ENCODE measurements at places on chromosomes 7 and 10.

DNA sequence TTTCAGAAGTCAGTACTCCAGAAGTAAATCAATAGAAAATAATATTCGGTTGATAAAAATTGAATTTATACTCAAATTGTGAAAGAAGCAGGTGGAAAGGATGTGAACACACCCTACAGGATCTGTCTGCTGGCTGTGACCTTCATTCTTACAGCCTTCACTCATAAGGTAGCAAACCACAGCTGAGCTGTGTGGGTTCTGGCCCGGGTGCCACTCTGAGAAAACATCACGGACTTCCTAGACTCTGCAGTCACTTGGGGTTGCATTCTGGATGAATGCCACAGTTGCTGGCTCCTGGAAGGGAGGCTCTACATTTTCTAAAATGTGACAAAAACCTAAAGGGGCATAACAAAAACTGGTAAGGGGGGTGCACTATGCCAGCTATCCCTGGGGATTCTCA, 36.0 kb upstream of the ABLIM1 start:
- DNase-seq = no peak

- peak; percentile 8 for DNase-seq
Observed at GRCh38 chr7:129872054-129872453, 80.7 kb downstream of the UBE2H start.

- no peak for DNase-seq
Observed at GRCh38 chr10:76315240-76315639, 883.8 kb downstream of the LRMDA start.

GRCh38 chr10:66844176-66844942, 81.5 kb upstream of the LRRTM3 start:
- no peak for DNase-seq

DNA sequence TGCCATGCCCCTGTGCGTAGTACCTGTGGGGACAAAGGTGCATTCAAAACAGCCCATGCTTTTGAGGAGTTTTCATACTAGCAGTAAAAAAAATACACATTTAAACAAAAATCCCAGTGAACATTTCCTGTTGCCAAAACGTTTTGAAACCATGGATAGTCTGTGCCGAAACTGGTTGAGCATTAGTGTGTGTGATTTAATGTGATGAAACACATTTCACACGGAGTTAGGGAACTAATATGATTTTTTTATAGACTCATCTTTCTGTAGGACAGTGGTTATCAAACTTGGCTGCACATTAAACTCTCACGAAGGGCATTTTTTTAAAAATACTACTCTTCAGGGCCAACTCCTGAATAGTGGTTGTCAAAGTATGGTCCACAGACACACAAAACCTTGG, 111.8 kb upstream of the CREB5 start:
- DNase-seq = no peak

DNA sequence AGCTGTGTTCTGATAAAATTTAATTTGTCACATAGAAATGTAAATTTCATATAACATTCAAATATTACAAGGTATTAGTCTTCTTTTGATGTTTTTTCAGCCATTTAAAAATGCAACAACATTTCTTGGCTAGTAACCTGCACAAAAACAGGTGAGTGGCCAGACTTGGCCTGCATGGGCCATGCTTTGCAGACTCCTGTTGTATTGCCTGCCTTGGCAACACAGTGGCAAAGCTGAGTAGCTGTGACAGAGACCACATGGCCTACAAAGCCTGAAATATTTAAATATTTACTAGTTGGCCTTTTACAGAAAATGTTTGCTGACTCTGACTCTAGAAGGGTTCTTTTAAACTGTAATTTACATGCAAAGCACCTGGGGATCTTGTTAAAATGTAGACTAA, 13.5 kb upstream of the TBX20 start:
- no peak for DNase-seq

GRCh38 chr7:80499350-80499953, 12.4 kb downstream of the GNAT3 start:
- DNase-seq = no peak

DNA sequence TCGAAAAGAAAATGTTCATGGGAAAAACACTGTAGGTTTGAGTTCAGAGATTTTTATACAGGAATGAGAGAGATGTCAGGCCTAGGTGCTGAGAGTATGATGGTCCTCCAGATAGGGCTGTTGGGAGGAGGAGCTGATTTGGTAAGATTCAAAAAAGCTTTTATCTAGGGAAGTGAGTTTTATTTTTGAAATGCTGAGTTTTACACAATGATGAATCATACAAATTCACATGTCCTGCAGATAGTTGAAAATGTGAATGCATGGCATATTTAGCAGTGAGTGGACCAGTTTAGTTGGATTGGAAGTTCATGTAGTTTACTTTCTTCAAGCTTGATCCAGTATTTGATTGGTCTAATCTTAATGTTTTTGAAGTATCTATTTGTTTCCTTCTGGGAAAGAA, 154.8 kb downstream of the LRRC4 start:
- no peak for DNase-seq

DNA sequence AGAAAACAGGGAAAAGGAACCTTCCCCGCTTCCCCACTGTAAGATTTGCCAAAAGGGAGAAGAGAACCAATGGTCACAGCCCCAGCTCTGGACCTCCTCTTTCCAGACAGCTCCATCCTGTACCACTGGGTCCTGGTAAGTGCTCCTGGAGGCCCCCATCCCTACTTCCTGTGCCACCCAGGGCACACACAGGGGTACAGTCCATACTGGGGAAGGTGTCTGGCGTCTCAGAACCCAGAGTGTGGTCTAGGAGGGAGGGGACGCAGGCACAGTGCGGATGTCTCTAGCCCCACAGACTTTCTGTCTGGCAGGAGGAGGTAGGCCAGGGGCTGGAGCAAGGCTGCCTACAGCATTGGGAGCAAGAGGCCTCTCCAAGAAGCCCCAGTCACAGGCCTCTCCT, 213.3 kb upstream of the IGFBP3 start:
- no peak for DNase-seq

GRCh38 chr7:90771281-90771680, 175.2 kb downstream of the CDK14 start:
- no peak for DNase-seq

DNA sequence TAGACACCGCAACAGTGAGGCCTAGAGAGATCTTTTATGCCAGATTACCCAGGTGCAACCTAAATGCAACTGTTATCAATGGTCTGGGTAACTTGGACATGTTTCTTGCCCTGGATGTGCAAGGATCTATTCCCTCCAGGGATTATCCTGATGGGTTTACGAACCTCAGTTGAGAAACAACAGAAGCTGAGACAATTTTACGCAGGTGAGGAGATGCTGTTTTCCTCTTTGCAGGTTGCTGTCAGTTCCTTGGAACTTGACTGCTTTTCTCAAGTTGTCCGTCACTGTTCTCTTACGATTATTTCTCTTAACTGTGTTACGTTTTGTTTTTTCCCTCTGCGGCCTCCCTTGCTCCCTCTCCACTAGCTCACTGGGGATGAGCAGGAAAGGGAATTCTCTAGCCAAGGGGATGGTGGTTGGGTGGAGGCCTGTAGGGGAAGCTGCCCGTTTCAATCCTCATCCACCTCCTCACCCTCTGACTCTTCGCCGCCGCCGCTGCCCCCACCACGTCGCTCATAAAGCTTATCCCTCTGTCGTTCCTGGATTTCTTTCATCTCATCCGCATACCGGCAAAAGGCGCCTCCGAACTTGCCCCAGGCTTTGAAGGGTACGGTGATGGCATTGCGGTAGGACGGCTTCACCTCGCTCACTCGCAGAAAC, 1.2 kb downstream of the PURB start:
- no peak for DNase-seq

GRCh38 chr7:11914645-11915044, 82.6 kb upstream of the THSD7A start:
- DNase-seq = no peak

DNA sequence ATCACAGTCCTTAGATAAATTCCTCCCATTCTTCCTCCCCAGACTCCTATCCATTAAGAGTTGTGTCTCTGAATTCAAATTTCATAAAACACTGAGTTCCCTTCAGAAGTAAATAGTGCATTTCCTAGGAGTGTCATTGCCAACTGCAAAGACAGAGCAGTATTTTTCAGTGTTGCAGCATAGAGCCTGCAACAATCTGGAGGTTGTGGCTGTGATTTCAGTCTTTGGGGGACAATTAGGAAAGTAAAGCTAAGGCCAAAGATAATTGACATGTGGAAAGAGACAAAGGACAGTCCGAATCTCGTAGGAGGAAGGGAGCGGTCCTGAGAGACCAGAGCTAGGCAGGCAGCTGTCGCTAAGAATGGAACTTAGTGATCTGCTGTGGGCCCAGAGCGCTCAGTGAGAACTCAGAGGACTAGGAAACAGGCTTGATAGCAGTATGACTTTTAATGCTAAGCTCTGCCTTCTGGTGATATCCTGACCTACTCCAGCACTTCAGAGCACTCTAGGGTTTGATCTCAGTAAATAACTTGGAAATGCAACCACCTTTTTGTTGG, 46.2 kb downstream of the PRPF18 start:
- DNase-seq = no peak

- no peak for DNase-seq
Observed at GRCh38 chr10:114920459-114920858, 17.5 kb upstream of the TRUB1 start.

Measured in stimulated activated CD4-positive, alpha-beta T cell treated with anti-CD3 and anti-CD28 coated beads, Interleukin-15, amount 100 ng/mL, for 48 hours (primary cell).